ENCODE measurements at places on chromosomes 1 and 21. TPM values are rescaled to one million over a fixed set of nuclear protein-coding genes. Genes with fewer than 3 reads are reported as not detected.
A peak's percentile ranks its signal among the peaks of the same experiment; 100 is the strongest.

ZNF695 gene
- total RNA-seq: not detected

TTC22 gene
- total RNA-seq: not detected

FMOD gene
- 353 TPM for total RNA-seq

NECTIN4 gene
- total RNA-seq: 0.24 TPM

VANGL2 gene
- total RNA-seq: 1.3 TPM

LYPD8 gene
- total RNA-seq: not detected

COL9A2 gene
- 16.3 TPM for total RNA-seq

E2F2 gene
- total RNA-seq: 0.42 TPM

UTP25 gene
- 7.2 TPM for total RNA-seq

GRCh38 chr1:48572646-48573258, 100.7 kb upstream of the SPATA6 start:
- DNase-seq: peak; percentile 61

GRCh38 chr1:110455151-110455550, 4.2 kb downstream of the PROK1 start:
- DNase-seq: no peak

DNA sequence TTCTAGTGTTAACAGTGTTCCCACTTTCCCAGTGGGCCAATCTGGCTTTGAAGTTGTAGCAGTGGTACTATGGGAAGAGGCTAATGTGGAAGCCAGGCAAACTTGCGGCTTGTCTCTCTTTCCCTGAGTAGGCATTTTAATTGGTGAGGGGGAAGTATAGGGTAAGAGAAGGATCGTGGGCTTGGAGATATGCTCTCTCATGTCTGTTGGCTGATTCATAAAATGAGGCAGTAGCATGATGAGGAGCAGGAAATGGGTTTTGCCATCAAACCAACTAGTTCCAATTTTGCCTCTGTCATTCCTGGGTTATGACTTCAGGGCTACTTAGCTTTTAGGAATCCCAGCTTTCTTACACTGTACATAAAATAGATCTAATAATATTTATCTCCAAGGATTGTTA, 12.1 kb downstream of the C8A start:
- DNase-seq: no peak

- DNase-seq: no peak
Observed at GRCh38 chr1:38527373-38527966, 332.1 kb downstream of the RRAGC start.

DNA sequence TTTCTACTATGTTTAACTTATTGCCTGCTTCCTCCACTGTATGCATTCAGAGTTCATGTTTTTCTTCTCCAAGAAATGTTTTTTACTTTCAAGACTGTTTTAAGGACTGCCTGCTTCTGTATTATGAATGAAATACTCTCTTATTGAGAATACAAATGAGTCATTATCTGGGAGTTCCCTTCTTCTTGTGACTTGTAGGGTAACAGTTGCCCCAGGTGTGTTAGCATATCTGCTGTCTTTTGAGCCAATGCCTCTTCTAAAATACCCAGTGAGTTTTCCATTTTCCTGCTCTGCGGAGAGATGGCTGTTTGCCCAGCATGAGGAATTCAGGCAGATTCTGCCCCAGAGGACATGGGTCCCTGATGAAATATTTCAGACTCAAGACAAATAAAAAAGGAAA, 34.1 kb upstream of the ST6GALNAC5 start:
- no peak for DNase-seq

DNA sequence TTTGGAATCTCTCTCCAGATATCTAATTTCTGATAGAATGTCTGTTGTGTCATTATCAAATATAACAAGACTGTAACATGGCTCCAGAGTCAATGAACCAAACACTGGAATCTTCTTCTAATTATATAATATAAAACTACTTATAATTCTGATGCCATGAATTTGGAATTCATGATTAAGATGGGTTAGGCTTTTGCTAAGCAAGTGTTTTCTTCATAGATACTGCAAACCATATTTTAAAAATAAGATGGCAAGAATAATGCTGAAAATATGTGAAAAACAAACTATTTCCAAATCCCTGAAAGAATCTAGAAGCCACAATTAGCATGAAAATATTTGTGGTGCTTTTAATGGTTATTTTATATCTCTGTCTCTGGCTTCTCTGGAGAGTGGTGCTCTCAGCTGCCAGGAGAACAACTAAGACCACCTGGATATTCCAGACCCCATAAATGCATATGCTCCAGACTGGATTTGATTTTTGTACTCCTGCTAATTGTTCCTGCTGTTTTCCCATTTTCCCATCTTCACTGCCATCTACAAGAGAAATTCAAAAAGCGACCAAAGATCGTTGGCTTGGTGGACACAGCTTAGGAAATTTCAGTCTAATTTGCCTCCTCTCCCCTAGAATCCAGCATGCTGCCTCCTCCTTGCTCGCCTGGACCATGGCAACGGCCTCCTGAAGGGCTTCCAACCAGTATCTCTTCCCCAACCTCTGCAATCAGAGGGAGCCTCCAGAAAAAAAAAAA, 418.9 kb downstream of the SETD4 start:
- no peak for DNase-seq

DNA sequence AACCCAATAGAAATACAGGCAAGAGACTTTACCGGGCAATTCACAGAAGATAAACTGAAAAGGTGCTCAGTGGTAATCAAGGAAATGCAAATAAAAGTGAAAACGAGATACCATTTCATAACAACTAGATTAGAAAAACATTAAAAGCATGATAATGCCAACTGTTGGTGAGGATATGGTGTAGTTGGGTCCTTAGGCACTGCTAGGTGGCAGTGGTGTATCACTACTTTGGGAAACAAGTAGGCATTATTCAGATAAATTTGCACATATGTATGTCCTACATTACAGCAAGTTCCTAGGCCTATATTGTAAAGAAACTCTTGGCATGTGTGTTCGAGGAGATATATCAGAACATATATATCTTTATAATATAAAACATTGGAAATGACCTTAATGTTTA, 31.0 kb downstream of the AZIN2 start:
- DNase-seq: no peak

DNA sequence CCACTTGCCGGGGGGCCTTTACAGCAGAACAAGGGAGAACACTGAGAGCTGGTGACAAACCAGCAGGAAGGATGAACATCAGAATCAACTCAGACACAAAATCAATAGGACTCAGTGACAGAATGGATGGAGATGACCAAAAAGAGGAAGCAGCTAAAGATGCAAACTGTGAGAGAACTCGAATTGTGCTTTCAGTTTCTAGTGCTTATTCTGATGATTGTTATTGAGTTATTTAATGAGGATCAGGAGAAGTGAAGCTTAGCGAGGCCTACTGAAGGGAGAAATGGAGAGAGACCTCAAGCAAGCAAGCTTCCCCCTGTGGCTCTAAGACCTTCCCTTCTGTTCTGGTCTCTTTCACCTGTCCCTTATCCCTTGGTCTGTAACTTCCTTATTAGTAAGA, 30.3 kb upstream of the TMEM125 start:
- no peak for DNase-seq

DNA sequence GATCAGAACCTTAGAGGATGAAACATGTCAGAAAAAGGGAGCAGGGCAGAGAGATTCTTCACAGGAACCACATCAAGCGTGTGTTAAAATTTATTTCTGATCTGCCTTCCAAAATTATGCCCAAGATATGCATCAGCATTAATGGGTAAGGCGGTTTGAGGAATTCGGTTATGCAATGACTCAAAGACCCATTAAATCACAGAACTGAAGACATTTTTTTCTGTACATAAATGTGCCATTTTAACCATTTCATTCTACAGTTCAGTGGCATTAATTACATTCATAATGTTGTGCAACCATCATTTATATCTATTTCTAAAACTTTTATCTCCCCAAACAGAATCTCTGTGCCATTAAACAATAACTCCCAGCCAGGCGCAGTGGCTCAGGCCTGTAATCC, 43.4 kb downstream of the CNST start:
- DNase-seq: no peak

DNA sequence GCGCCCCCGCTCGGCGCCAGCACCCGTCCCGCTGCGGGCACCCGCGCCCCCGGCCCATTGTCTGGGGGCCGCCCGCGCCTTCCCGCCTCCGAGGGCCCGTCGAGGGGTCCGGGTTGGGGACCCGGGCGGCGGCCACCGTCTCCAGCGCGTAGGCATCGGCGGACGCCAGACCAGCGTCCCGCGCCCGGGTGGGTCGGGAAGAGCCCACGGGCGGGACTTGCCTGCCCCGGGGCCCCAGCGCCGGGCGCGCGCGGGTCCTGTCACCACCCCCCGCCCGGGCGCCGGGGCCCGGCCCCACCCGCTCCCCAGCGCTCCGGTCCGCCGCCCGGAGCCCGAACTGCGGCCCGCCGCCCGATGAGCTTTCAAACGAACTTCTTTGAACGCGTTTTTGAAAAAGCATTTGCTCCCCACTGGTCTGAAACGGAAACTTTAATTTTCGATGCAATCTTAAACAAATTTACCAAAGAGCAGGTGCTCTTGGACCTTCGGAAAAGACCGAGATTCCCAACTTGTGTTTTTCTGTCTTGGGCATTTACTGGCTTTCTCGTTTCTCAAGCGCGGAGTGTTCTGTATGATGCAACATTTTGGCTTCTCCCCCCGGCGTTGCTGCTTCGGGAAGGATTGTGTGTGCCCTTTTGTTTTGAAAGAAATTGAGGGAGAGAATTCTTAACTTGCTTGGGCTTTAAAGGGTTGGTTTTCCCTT, 615 bp downstream of the CLIC4 start:
- peak; percentile 77 for DNase-seq

GRCh38 chr1:89692601-89693521, 59.9 kb downstream of the LRRC8C start:
- no peak for DNase-seq

DNA sequence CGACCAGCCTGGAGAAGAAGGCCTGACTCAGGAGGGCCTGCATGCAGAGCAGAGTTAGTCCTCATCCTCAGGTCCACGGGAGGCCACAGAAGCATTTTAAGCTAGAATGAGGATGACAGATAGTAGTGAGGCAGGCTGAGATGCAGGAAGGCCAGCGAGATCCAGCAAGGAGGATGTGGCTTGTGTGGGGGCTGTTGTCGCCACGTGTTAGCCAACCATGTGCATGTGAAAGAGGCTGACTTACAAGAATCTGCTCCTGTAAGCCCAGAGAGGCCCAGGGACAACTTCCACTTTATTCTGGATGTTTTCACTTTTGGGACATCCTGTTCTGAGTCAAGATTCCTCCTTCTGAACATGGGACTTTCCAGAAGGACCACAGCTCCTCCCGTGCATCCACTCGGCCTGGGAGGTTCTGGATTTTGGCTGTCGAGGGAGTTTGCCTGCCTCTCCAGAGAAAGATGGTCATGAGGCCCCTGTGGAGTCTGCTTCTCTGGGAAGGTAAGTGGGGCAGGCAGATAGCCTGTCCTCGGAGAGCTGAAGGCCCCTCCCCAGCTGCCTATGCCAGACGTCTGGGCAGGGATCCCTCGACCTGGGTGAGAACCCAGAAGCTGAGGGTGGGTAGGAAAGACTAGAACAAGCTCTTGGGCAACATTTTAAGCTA, at the start of gene SLAMF8:
TSS of gene SLAMF8 (plus strand) at position 433 of the 661 bp plus-strand sequence. CDS start at position 459, 26 bp downstream.
- DNase-seq: peak; percentile 81

- no peak for DNase-seq
Observed at GRCh38 chr1:184072376-184072775, 20.8 kb downstream of the TSEN15 start.

GRCh38 chr1:29180497-29181412, 945 bp downstream of the SRSF4 start:
- no peak for DNase-seq

- DNase-seq: no peak
Observed at GRCh38 chr1:39434797-39435395, 56.5 kb upstream of the BMP8A start.

DNA sequence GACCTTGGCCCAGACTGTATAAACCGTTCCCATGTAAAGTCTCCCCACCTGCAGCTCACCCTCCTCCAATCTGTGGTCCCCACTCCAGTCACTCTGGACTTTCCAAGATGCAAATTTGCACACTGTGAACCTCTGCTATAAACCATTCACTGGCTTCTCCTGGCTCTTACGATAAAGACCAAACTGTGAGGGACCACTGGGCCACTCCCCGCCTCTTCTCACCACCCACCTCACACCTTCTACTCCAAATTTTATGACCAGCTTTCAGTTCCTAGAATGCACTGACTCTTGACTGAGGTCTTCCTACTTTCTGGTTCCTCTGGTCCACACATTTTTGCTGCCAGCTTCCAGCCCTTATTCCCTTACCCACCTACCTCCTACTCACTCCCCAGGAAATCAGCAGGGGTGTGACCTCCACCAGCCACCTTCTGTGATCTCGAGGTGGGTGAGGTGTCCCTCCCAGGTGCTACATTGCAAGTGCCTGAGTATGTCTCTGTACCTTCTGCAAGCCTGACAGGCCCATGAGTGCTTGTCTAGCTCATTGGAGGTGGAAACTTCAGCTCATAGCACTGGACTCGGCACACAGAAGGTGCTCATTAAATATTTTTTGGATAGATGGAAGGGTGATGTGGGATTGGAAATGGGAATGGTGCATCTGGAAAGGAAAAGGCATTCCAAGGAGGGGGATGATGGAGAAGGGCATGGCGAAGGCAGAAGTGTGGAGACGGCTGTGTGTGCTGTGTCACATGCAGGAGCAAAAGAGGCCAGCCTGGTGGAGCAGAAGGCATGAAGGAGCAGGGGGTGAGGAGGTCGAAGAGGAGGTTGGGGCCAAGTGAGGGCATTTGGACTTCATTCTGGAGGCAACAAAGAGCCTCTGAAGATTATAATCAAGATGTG, 15.6 kb upstream of the CSF1 start:
- no peak for DNase-seq

DNA sequence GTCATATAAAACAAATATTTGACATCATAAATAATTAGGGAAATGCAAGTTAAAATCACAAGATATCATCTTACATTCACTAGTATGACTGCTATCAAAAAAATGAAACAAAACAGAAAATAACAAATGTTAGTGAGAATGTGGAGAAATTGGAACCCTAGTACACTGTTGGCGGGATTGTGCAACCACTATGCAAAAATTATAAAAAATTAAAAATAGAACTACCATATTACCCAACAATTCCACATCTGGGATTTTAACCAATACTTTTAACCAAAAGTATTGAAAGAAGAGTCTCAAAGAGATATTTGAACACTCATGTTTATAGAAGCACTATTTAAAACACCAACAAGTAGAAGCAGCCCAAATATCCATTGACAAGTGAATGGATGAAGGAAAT, 797.2 kb upstream of the ADAMTS5 start:
- no peak for DNase-seq

DNA sequence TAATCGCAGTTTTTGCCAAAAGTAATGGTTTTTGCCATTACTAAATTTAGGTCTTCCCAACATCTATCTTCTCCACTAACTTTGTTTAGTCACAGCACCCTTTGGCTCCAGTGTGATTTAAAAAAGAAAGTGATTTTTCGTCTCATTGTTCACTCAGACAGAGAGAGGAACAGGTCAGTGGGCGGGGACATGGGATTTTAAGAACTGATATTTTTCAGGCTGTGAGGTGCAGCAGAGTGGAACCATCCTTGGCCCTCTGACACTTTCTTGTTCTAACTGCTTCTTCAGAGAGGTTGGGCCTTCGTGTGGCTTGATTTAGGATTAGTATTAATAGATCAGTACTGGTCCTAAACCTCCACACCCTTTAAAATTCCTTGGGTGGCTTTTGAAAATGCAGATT, 38.8 kb downstream of the CASQ2 start:
- no peak for DNase-seq
